Osteocyte (in vitro differentiated cells): ENCODE measurements at places on chromosomes 13 and 19.

DNA sequence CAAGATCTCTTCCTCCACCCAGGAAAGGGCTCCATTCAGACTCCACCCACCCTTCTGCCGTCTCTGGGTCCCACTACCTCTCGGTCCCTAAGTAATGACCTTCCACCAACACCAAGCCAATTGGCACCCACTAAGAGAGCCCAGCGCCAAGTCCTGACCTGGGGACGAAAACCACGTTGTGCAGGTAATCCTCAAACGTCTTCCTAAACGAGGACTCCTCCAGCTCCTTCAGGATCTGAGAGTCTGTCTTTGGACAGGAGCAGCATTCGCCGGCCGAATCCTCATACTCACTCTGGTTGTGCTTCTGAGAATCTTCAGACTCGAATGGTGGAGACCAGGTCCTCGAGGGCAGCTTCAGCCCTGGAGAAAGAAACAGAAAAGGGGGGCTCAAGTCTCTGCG is 83.1 kb downstream of the ZNF557 start:
- DNase-seq, result no peak

GRCh38 chr19:13002166-13002898 is 7.1 kb downstream of the NFIX start:
- DNase-seq, result no peak

DNA sequence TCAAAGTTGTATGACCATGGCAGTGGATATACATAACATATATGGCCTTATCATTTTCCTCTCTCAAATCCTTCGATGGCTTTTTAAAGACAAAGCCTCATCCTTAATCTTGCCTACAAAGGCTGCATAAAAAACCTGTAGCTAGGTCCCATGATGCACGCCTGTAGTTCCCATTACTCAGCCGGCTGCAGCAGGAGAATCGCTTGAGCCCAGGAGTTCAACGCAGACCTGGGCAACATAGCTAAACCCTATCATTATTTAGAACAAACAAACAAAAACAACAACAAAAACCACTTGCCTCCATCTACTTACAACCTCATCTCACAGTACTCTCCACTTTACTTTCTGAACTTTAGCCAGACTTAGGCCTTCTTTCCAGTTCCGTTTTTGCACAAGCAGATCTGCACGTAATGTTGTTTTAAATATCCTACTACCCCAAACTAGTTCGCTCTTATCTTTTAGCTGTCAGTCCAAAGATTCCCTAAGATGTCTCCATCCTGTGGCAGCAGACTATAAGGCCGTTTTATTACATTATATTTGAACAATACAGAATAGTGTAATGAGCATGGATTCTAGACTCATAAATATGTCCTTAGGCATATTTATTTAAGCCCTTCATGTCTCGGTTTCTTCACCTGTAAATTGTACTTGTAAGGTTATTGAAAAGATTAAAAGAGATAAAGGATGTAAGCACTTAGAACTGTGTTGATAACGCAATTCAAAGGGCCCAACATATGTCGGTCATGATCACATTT is 969 bp upstream of the POMP start:
- no peak for DNase-seq

DNA sequence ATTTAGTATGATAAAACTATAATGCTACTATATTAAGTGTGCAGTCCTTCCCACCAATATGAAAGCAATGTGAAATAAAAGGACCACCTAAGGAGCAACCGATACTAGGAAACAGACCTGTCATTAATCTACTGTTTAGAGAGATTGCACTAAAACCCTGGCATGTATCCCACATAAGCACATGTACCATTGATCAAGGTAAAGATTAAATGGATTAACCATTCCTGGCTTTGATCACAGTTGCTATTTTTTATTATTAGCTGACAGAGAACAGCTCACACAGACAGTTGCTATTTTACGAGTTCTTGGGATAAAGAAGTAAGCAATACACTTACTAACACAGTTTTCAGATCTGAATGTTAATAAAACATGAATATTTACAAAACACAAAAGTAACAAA is 57.7 kb upstream of the ZDHHC20 start:
- no peak for DNase-seq

GRCh38 chr19:35904311-35905068 is 2.2 kb downstream of the HCST start:
- no peak for DNase-seq

DNA sequence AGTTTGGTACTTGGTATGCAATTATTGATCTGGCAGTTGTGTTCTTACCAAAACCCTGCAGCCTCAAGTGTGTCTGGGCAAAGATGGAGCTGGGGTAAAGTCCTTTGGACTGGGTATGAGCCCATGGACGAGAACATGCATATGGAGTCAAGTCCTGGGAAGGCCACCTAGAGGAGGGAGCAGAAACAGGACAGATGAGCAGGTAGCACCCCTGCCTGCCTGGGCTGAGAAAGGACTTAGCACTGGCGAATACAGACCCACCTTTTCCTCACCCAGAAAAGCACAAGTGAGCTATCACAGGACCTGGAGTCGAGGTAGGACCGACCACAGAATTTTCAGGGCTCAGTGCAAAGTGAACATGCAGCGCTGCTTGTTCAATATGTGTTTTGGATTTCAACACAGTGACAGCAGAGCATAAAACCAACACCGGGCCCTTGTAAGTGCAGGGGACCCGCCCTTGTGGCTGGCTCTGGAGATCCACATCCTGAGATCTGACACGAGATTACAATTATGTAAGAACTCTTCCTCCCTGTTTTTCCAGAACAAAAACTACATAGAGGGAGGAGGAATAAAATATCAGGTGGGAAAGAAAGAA is 25.9 kb downstream of the IGFL2 start:
- DNase-seq, result peak; percentile 51

DNA sequence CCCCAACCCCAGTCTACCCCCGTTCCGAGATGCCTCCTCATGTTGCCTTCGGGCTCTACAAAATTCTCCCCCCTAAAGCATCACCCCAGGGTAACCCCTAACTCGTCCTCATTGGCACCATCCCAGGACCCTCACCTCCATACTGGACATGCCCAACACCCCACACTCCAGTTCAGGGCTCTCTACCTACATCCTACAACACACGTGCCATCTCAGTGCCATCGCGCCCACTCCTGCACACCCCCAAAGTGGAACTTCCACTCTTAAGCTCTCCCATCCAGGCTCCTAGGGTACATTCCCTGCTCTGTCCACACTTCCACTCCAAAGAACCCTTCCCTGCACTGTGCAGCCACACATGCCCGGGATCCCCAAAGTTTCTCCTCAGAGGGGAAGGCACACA is 827 bp upstream of the FKRP start:
- no peak for DNase-seq

- no peak for DNase-seq
Measured at GRCh38 chr13:39273953-39274738, 235.9 kb downstream of the NHLRC3 start.

DNA sequence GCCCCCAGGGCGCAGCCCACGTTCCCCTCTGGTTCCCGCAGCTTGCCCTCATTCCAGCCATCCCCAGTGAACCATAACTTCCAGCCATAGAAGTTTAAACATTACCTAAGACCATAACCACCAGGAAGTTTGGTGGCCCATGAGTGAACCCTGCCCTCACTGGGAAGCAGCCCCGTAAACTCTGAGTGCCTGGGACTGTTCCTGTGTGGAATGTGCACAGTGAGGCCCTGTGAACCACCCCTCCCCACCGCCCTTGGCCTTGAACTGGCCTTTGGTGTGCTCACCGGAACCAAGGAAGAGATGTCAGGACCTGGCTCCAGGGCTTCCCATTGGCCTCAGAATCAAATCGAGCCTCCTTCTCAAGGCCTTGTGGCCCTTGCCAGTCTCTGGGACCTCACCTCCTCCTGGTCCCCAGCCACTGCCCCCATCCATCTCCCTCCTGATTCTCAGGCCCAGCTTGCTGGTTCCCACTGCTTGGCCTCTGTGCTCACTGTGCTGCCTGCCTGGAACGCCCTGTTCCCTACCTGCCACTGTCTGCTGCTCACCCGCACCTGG is 46.5 kb downstream of the DNM2 start:
- DNase-seq, result no peak

GRCh38 chr19:10133596-10133995 is 13.9 kb upstream of the EIF3G start:
- DNase-seq, result no peak

- DNase-seq, result no peak
Measured at GRCh38 chr13:76668141-76668540, 218.1 kb downstream of the KCTD12 start.

GRCh38 chr13:40170982-40171381 is 495.5 kb downstream of the FOXO1 start:
- DNase-seq, result no peak

GRCh38 chr13:93217721-93218261 is 8.8 kb upstream of the GPC6 start:
- DNase-seq, result no peak

GRCh38 chr13:48876289-48876688 is 99.4 kb upstream of the FNDC3A start:
- DNase-seq, result no peak

DNA sequence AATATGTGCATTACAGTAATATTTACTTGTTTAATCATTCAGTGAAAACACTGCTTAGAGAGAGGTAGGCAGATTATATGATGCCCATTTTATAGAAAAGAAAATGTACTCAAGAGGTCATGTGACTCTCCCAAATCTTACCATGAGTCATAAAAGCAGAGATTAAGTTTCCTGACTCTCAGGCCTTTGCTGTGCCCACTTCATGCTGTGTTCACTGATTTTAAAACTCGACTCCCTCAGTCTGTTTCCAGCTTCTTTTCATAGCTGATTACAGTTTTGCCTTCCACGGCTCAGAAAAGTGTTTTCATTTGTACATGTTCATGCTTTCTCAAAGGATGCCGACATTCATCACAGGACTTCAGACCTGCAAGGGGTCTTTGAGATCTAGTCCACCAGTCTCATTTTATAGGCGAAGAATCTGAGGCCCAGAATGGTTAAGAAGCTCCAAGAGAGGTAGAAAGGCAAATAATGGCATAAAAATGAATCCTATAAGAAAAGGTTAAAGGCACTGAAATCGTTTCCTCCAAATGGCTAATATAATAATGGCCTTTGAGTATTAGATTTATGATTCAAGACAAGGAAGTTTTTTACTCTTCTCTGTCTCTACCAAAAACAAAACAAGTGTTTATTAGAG is 9.0 kb upstream of the IPO5 start:
- DNase-seq, result no peak

DNA sequence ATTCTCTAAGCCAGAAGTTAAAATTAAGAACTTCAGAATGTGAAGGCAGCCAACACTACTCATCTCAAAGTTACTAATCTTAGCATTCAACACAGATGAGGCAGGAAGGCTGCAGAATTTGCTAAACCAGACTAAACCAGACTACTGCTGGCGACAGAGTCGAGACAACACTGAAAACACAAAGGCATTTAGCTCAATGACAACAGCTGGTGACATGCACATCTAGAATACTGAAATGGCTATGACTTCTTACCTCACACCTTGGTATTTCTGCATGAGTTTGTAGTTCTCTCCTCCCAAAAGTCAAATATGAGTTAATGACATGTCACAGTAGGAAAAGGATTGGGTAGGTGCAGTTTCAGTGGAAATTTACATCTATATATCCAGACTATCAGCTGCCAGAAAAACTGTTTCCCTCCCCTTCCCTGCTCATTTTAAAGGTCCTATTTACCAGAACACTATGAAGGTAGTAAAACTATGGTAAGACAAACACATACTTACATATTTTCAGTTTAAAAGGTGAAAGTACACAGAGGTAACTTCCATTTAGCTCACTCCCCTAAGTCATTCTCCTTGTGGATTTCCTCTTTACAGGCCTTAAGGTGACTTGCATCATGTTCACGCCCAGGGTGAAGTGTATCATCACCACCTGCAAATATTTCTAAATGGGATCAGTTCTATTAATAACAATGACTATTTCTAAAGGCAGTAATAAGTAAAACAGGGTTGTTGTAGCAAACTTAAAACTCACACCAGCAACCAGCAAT is 21.4 kb downstream of the FOXO1 start:
- no peak for DNase-seq

GRCh38 chr19:47445527-47445926 is 26.2 kb downstream of the SLC8A2 start:
- DNase-seq, result no peak

GRCh38 chr19:31107096-31107495 is 242.1 kb downstream of the TSHZ3 start:
- DNase-seq, result no peak

DNA sequence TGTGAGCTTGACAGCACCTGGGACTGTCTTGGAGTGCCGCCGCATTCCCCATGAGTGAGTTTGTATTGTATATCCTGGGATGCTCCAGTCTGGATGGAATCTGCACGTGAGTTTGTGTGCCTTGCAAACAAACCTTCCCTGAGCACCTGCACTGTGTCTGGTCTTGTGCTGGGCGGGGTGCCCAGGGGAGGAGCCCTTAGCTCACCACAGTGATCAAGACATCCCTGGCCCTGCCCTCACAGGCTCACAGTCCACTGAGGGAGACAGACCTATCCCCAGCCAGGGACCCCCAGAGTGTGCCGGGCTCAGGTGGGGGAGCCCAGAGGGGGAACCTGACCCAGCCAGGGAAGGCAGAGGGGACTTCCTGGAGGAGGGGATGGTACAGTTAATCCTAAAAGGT is 1.7 kb upstream of the BCAM start:
- no peak for DNase-seq

GRCh38 chr13:113152984-113153809 is 5.3 kb upstream of the PROZ start:
- peak; percentile 87 for DNase-seq

GRCh38 chr19:46542428-46543230 is 47.0 kb upstream of the PNMA8B start:
- peak; percentile 92 for DNase-seq

DNA sequence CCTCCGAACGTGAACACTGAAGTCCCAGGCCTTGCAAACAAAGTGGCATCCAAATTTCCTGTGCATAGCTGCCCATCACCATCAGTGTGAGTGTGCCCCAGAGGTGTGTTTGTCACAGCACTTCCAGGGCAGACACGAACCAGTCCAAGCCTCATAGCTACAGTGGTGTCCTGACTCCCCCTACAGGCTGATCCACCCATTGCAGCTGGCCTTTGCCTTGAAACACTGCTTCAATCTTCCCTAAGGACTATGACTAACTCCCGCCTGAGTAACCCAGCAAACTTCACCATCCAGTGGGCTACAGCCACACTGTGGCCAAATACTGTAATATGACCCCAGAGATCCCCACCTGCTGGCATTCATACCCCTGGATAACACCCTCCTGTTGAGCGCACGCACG is 3.9 kb downstream of the ZNF266 start:
- DNase-seq, result no peak

- no peak for DNase-seq
Measured at GRCh38 chr13:50378509-50379044, 363.3 kb downstream of the KCNRG start.

GRCh38 chr19:4139614-4140236 is 13.7 kb upstream of the CREB3L3 start:
- DNase-seq, result peak; percentile 90

- DNase-seq, result peak; percentile 94
Measured at GRCh38 chr19:40284501-40285352, at the start of gene AKT2. AKT2 (minus strand) TSS chr19:40285345; CDS start chr19:40265267, 20,078 bp downstream.

GRCh38 chr19:37946132-37946531 is 39.1 kb downstream of the SIPA1L3 start:
- DNase-seq, result no peak
